ENCODE measurements at places on chromosomes 1 and 21.

GRCh38 chr1:178645157-178645807 lies 79.8 kb upstream of the RALGPS2 start:
- DNase-seq, result no peak

GRCh38 chr1:37169743-37170275 lies 135.5 kb upstream of the GRIK3 start:
- DNase-seq, result no peak

DNA sequence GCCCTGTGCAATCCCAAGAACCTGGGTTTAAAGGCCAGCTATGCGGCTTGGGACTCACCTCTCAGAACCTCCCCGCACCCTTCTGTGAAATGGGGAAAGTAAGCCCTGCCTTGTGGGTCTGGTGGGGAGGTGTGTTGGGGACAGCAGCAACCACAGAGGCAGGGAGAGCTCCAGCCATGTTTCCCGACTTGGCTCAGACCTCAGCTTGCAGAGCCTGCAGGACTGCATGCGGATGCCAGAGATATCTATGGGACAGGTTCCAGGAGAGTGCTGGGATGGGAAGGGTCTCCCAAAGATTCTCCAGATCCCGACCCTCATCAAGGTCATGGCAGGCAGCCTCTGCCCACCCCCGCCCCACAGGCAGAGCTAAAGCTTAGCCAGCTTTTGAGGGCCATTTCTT lies 20.2 kb downstream of the PADI1 start:
- DNase-seq, result no peak

- DNase-seq, result no peak
Observed at GRCh38 chr1:93448983-93449804, 1.3 kb downstream of the FNBP1L start.

DNA sequence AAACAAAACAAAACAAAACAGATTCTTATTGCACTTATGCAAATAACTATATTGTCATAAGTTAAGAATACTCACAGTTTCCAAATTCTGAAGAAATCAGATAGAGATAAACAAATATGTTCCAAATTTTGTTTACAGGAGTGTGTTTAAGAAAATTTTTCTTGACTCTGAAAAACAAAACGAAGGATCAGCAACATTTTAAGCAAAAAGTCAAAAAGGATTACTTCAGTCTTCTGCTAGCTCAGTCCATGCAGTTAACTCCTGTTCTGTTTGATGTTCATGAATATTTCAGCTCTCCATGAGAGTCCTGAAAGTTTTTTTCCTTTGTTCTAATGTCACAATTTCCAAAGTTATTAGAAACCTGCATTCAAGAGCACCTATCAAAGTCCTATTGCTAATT lies 33.2 kb upstream of the KLF18 start:
- no peak for DNase-seq

GRCh38 chr1:202293569-202293968 lies 48.2 kb downstream of the UBE2T start:
- no peak for DNase-seq

DNA sequence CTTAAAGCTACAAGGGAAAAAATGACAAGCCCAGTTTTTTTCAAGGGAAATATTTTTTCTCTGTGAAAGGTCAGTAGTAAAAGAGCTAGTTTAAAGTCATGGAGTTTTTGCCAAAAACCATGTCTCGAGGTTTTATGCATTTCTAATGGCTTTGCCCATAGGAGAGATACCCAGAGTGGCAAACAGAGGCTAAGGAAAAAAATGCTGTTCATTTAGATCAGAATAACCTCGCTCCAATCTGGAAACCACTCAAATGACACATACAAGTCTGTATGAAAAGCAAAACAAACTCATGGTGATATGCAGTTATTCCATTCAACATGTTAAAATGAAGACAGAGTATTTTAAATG lies 36.9 kb upstream of the EDEM3 start:
- DNase-seq, result no peak

GRCh38 chr1:70190180-70190579 lies 15.2 kb downstream of the LRRC40 start:
- DNase-seq, result no peak

GRCh38 chr1:36645867-36646266 lies 163.2 kb upstream of the CSF3R start:
- no peak for DNase-seq

DNA sequence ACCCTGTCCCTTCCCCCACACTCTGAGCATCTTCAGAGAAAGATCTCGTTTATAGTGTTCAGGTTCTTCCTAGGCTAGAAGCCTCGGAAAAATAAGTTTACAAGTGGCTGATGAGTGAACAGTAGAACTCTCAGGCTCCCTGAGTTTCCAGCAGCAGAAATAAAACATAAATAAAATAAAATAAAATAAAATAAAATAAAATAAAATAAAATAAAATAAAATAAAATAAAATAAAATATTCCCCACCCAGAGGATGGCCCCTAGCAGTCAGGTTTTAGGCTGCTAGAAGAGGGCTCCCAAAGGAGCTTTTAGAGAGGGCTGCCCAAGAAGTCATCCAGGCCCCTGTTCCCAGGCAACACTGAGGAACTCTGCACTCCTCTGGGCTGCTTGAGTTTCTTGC lies 55.1 kb downstream of the KCNC4 start:
- DNase-seq, result no peak

DNA sequence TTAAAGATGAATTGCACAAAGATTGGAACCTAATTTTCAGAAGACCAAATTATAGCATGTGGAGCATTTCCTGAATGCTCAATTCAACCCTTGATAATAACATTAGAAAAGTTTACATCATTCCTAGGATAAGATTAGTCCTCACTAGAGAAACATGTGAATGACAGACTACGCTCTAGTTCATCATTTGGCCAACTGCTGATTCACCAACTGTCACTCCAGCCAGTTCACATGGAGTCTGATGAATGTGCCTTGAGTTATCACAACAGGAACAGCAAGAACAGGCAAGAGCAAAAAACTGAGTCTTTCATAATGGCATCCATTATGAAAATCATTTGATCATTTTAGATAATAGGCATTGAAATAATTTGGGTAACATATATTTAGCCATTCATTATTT lies 415.9 kb downstream of the PTPRC start:
- no peak for DNase-seq

DNA sequence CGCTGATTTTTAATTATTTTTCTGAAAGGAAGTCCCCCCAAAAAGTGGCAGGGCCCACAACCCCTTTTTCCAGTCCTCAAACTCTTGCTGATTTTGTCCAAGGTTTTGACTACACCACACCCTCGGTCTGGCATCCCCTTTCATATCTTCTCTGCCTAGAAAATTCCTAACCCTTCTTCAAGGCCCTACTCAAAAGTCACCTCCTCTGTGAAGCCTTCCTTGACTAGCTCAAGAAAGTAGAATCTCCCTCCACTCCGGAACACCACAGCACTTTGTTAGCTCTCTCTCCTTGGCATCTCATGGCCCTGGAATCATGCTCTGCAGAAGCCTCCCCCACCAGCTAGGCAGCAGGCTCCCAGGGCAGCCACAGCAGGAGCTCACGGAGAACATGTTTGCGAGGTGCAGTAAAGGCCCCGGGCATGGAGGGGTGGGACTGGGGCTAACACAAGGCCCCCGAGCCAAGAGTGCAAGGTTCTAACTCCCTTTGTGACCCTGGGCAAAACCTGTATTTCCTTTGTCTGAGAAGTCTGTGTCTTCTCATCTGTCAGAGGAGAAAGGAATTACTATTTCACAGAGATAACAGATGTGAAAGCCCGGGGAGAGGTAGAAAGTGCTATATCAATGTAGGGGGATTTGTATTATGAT lies 17.7 kb upstream of the S100A7 start:
- DNase-seq, result no peak

- DNase-seq, result no peak
Observed at GRCh38 chr21:33238565-33239255, 9.0 kb downstream of the IFNAR2 start.

DNA sequence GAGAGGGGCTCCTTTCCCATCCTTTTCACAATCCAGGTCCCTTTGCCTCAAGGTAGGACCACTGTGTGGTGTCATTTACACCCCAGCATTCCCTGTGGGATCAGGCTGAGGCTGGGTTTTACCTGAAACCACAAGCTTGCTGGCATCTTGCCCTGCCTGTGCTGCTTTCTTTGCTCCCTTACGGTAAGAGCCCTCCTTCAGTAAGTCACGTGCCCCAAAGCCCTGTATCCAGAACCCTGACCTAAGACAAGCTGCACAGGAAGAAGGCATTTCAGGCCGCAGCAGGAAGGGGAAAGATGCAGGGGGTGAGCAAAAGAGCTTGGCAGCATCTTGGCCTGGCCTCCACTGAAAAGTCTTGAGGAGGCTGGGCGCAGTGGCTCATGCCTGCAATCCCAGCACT lies 58.4 kb downstream of the KLHDC7A start:
- DNase-seq, result no peak

- DNase-seq, result no peak
Observed at GRCh38 chr1:3251807-3252428, 182.9 kb downstream of the PRDM16 start.

DNA sequence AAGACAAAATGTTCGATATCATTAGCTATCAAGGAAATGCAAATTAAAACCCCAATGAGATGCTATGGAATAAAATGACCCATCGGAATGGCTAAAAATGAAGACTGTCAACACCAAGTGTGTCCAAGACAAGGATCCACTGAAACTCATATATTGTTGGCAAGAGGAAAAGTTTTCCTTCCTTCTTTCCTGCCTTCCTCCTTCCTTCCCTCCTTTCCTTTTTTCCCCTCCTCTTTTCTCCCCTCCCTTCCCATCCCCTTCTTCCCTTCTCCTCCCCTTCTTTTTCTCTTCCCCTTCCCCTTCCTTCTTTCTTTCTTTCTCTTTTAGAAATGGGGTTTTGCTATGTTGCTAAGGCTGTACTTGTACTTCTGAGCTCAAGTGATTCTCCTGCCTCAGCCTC lies 64.2 kb upstream of the TENT5B start:
- no peak for DNase-seq

- no peak for DNase-seq
Observed at GRCh38 chr1:177854951-177855350, 114.9 kb downstream of the SEC16B start.

- no peak for DNase-seq
Observed at GRCh38 chr1:23444104-23444533, 19.6 kb upstream of the TCEA3 start.

- no peak for DNase-seq
Observed at GRCh38 chr1:150596095-150596892, 16.9 kb upstream of the MCL1 start.

DNA sequence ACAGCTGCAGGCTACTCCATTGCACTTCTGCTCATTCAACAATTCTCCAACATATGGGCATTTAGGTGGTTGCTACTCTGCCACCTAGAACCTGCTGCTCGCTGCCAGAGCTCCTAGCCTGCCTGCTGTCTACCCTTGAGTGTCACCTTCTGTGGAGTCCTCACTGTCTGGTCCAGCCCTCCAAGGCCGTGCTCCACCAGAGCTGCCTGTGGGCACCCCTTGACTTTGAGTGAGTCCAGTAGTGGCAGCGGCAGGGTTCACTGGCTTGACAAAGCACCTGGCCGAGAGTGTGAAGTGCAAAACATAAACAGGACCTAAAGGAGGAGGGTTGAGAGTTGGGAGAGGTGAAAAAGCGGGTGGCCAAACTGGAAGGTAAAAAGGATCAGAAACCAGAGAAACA lies 120.3 kb upstream of the DNAH14 start:
- no peak for DNase-seq

- no peak for DNase-seq
Observed at GRCh38 chr21:14306126-14306907, 76.6 kb downstream of the HSPA13 start.

- DNase-seq, result no peak
Observed at GRCh38 chr1:56050911-56051310, 528.5 kb downstream of the PLPP3 start.

DNA sequence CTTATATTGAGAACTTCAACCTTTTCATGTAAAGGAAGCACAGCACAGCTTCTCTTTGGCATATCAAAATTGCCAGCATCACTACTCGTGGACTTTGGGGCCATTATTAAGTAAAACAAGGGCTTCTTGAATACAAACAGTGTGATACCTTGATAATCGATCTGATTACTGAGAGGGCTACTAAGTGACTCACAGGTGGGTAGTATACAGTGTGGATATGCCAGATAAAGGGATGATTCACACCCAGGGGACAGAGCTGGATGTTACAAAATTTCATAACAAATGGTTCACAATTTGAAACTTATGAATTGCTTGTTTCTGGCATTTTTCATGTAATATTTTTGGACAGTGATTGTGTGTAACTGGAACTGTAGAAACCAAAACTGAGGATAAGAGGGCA lies 15.4 kb downstream of the HDAC1 start:
- no peak for DNase-seq

DNA sequence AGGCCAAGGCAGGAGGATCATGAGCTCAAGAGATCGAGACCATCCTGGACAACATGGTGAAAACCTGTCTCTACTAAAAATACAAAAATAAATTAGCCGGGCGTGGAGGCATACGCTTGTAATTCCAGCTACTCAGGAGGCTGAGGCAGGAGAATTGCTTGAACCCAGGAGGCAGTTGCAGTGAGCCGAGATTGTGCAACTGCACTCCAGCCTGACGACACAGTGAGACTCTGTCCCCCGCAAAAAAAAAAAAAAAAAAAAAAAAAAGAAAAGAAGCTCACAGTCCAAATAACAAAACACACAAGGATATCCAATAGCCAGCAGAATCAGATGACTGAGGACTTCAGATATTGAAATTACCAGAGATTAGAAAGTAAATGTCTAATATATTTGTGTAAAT lies 11.8 kb downstream of the AHCTF1 start:
- no peak for DNase-seq

- DNase-seq, result no peak
Observed at GRCh38 chr1:112637254-112638109, 17.9 kb downstream of the CAPZA1 start.

GRCh38 chr1:199794105-199794863 lies 233.2 kb upstream of the NR5A2 start:
- no peak for DNase-seq

- no peak for DNase-seq
Observed at GRCh38 chr1:97524211-97524610, 396.6 kb downstream of the DPYD start.

- no peak for DNase-seq
Observed at GRCh38 chr1:1914101-1914970, 724 bp upstream of the CALML6 start.

GRCh38 chr1:210185063-210185462 lies 47.5 kb upstream of the SERTAD4 start:
- DNase-seq, result no peak

DNA sequence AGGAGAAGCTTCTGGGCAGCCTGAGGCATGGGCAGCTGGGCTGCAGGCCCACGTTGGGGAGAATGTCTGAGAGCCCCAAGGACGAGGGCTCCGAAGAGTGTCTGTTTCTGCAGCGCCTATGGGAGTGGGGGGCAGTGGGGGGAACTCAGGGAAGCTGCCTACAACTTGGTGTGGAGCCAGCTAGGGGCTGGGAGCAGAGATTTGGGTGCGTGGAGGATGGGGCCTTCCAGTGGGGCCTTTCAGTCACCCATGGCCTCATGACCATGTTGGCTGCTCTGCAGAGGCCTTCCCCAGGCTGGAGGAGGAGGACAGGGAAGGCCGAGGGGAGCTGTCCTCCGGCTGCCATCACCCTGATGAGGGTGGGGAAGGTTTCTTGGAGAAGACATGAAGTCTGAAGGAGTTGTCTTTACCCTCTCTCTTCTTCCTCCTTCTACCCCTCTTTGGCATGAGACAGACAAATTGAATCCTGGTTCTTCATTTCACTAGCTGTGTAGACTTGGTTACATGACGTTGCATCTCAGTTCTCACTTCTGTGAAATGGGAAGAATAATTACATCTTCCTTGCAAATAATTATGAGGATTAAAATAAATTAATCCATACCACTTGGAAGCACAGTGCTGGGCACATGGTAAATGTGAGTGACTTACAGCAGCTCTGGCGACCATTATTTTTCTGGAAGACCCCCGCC lies 8.3 kb downstream of the PPFIA4 start:
- DNase-seq, result no peak

- no peak for DNase-seq
Observed at GRCh38 chr1:44460107-44460882, 55.2 kb downstream of the RNF220 start.
